Activated T-cell treated with anti-CD3 and anti-CD28 coated beads, Interleukin-2, amount 50 U/mL, for 24 hours (primary cell): ENCODE measurements at places on chromosomes 13 and 19.

GRCh38 chr13:66087269-66087710 lies 1142.8 kb downstream of the PCDH9 start:
- DNase-seq, result no peak

- peak; percentile 69 for DNase-seq
Measured at GRCh38 chr13:113584870-113585671, 518 bp downstream of the TFDP1 start.

GRCh38 chr13:47997384-47997783 lies 3.7 kb downstream of the SUCLA2 start:
- no peak for DNase-seq

DNA sequence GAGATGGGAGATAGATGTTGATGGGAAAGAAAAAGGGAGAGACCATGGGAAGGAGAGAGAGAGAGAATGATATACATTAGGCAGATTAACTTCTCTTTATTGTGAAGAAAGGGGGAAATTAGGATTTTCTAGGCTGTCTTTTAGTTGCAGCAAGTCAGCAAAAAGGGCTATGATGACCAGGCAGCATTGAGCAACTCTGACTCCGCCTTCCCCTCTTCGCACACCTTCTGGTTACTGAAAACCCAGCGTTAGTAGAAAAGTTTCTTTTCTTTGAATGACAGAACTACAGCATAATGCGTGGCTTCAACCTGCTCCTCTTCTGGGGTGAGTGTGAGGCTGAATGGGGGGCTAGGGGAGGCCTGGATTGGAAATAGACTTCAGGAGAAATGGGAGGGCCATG lies at the start of gene ADGRE1:
ADGRE1 (plus strand) TSS at position 264 of the 400 bp plus-strand sequence; CDS start at position 294, 30 bp downstream.
- no peak for DNase-seq

- no peak for DNase-seq
Measured at GRCh38 chr19:29375429-29376119, 150.2 kb upstream of the VSTM2B start.

GRCh38 chr13:43516401-43516833 lies 270.4 kb downstream of the ENOX1 start:
- no peak for DNase-seq

- no peak for DNase-seq
Measured at GRCh38 chr13:33931397-33932311, 113.7 kb downstream of the RFC3 start.

GRCh38 chr13:110137680-110138009 lies 169.3 kb downstream of the COL4A1 start:
- DNase-seq, result no peak

DNA sequence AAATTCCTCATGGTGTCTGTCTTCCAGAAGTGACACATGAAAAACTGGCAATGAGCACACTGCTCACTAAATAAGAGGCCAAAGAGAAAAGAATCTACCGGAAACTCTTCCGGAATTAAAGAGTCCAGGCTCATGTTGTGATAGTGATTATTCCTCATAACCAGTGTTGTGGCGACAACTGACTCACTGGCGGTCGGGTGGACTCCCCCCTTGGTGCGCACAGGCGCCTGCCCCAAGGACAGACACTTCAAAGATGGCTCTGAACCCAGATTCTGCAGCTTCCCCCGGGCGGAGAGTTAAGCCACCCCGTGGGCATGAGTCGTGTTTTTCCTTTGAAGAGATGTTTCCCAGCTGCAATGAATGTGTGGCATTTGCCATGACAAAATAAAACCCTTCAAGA lies 10.3 kb downstream of the IL17D start:
- no peak for DNase-seq

- no peak for DNase-seq
Measured at GRCh38 chr13:31321457-31321856, 121.7 kb downstream of the B3GLCT start.

DNA sequence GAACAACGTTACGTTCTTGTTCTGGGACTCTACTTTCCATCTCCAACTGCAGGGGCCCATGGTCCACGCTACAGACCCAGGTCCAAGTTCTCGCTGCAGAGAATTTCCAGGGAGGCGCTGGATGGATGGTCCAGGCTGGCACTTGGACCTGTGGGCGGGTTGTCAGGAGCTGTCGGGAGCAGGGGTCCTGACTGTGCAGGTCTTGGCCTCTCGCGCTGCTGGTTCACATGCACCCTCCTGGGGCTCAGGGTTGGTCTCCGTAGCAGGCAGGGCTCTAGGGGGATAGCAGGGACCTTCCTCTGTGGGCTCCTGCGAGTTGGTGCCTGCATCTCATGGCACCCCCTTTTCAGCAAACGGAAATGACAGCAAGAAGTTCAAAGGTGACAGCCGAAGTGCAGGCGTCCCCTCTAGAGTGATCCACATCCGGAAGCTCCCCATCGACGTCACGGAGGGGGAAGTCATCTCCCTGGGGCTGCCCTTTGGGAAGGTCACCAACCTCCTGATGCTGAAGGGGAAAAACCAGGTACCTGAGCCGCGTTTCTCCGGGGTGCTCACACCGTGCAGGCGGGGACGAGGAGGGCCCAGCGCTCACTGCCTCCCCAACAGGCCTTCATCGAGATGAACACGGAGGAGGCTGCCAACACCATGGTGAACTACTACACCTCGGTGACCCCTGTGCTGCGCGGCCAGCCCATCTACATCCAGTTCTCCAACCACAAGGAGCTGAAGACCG lies 6.6 kb downstream of the PTBP1 start:
- DNase-seq, result no peak

- DNase-seq, result no peak
Measured at GRCh38 chr13:29774830-29775229, 75.6 kb downstream of the UBL3 start.

GRCh38 chr13:92767468-92767867 lies 459.1 kb upstream of the GPC6 start:
- DNase-seq, result no peak

GRCh38 chr13:105442040-105442439 lies 1093.4 kb downstream of the EFNB2 start:
- no peak for DNase-seq

- DNase-seq, result no peak
Measured at GRCh38 chr13:21957833-21958232, 287.0 kb downstream of the FGF9 start.

- DNase-seq, result no peak
Measured at GRCh38 chr13:79258489-79258888, 147.6 kb downstream of the RBM26 start.

- peak; percentile 46 for DNase-seq
Measured at GRCh38 chr19:771332-771785, 20.4 kb downstream of the MISP start.

GRCh38 chr19:17454576-17455071 lies 6.1 kb downstream of the NXNL1 start:
- DNase-seq, result no peak

DNA sequence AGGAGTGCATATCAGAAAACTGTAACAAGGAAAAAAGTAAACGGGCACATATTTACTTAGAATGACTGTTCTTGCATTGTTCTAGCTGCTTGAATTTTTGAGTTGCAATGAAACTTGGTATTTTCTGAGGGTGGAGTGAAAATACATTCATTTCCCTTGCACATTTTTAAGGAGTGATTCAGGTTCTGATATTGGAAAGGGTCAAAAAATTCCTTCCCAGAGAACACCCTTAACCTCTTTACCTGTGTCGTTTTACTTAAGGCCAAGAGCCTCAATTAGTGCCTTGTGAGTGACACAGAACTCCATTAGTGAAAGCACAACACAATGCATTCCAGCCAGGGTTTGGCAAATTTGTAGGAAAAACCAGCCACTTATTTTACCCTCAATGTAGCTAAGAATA lies 2.3 kb downstream of the ITGBL1 start:
- DNase-seq, result no peak

GRCh38 chr19:51183629-51184028 lies 41.3 kb upstream of the CD33 start:
- DNase-seq, result no peak

GRCh38 chr19:47370045-47370611 lies 21.0 kb downstream of the DHX34 start:
- no peak for DNase-seq

DNA sequence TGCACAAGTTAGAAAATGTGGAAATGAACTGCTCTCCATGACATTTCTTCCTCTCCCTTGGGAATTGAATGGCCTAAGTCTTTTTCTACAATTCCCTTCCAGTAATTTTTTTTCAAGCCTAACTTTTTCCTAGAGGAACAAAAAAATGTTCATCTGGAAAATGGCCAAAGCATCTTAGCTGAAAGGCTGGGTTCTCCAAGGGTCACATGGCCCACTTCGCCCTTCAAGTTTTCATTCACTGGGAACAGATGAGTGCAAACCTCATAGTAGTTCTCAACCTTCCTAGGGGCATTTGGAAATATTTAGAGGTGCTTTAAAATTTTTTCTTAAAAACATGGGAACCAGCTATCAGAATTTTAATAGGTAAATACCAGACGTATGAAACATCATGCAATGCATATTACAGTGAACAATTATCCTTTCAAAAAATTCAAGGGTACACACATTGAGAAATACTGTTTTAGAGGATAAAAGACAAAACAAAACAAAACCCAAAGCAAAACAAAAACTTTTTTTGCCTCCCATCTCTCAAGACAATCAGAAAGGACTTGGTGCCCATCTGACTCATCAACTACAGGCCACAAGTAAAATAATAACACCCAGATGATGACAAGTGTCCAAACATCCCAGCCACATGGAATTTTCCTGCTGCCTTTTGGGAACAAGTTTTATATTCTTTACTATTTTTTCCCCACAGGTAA lies 208.8 kb downstream of the SLITRK6 start:
- no peak for DNase-seq
